Bone marrow (tissue), 2 donors: ENCODE measurements at places on chromosomes 7 and 10.
A peak's percentile ranks its signal among the peaks of the same experiment; 100 is the strongest.

GRCh38 chr10:46326066-46326465 lies 39.3 kb downstream of the ANTXRL start:
- DNase-seq, result no peak

DNA sequence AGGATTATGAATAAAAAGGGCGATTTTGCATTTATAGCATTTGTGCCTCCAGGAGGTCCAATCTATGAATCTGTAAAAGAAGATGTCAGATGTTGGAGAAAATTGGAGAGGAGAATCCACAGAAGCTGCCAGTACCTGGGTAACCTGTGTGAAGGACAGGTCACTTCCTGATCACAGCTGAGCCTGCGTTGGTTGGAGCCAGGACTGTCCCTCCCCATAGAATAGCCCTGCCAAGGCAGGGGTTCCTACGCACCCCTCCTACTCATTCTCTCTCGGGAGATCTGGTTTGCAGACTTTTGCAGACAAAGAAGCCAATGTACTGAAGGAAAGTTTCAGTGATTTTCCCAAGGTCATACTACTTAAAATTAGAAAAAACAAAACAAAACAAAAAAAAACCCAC lies 10.3 kb upstream of the C10orf120 start:
- no peak for DNase-seq

DNA sequence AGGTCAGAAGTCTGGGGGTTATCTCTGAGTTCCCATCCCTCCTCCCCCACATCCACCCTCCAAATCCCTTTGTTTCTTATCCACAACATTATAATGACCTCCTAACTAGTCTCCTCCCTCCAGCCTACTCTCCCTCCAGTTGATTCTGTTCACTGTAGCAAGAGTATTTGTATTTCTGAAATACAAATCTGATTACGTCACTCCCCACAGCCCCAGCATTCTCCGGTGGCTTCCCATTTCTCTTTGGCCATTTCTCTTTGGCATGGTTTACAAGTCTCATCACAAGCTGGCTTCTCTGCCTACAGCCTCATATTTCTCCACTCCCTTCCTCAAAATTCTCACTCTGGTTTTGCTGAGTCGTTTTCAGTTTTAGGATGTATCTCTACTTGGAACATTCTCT lies 24.6 kb upstream of the MRPS33 start:
- DNase-seq, result no peak

GRCh38 chr10:15099886-15100285 lies 2.7 kb downstream of the RPP38 start:
- no peak for DNase-seq

DNA sequence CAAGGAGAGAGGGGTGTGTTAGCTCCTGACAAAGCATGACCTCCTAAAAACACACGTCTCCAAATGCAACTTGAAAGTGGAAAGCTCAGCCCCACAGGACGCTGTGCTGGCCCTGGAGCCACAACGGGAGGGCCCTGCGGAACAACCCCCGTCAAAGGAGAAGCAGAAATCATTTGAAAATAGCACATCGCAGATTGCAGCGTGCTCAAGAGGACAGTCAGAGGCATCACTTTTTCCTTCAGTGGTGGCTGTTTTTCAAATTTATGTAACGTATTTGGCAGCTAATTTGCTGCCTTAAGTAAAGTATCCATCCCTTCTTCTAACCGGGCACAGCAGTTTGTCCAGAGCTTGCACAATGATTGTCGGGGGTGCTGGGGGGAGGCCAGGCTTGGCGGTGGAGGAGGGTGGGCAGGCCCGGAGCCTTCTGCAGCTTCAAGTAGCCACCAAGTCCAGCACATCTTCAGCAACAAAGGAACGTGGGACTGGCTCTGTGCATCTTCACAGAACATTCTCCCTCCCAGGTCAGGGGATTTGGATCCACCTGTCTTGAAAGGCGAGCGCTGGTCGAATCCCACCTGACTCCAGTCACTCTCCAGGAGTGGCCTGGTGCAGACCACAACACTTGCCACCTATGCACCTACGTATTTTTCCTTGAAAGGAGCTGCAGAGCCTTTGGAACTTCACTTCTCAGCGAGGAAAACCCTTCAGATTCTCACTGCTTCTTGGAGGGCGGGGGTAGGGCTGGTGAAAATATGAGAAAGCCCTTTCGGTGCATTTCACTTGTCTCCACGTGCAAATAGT lies 346.3 kb downstream of the DNAJB6 start:
- DNase-seq, result no peak

GRCh38 chr7:50119815-50120637 lies 27.0 kb upstream of the ZPBP start:
- peak; percentile 12 for DNase-seq
